ENCODE measurements at places on chromosomes 5 and 9.

DNA sequence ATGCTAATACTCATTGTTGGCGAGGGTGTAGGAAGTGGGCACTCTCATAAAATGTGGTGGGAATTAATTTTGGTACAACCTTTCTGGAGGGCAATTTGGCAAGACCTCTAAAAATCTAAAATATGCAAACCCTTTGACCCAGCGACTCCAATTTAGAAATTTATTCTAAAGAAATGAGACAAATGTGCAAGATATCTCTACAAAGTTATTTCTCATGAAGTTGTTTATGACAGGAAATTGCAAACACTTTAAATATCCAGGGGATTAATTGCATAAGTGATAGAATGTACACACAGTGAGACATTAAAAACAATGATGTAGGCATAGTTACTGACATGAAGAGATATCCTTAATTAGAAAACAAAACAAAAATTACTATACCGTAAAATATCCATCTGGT is 246.3 kb upstream of the MAP3K1 start:
- no peak for DNase-seq

- no peak for DNase-seq
Observed at GRCh38 chr9:125887172-125887571, 140.0 kb downstream of the PBX3 start.

GRCh38 chr5:135253601-135254178 is 145.3 kb downstream of the MACROH2A1 start:
- DNase-seq: no peak

DNA sequence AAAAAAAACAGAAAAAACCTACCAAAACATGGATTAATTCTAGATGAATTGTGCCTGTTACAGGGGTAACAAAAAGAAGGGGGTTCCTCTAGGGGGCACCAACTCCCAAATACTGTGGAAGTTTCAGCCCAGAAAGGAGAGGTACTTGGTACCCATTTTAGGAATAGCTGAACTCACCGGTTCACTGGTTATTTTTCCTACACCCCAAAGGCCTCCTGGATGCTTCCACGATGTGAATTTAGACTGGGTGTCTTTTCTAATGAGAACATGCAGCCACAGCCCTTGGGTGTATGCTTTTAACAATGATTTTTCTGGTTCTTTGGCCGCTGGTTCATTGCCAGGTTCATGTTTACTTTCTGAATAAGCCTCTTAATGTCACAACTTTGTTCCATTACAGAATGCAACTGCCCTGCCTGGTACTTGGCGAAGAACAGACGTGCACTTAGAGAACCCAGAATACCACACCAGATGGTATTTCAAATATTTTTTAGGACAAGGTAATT is 46.7 kb downstream of the GARNL3 start:
- no peak for DNase-seq

DNA sequence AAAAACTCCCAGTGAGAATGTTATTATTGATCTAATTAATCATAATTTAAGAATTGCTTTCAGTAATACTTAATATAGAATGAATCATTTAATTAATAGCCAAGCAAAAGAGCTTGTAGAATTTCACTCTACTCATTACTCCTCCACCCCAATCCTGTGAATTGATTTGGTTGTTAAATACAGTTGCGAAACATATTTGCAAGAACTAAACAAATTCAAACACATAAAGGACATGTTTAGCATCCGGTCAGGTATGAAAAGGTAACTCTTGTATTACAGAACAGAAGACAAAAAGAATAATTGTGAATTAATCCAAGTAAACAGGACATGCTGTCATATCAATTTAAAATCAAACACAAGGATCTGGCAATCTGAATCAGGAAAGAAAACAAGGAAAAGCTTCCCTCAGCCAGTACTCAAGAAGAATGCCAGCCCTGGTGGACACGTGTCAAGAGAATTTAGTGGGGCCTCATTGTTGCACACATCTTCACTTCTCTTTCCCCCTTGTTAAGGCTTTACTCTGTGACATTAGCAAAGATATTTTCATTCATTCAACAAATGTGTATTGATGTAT is 89.4 kb upstream of the SLC12A2 start:
- DNase-seq: no peak

- no peak for DNase-seq
Observed at GRCh38 chr9:107489144-107489673, 360 bp downstream of the KLF4 start.

DNA sequence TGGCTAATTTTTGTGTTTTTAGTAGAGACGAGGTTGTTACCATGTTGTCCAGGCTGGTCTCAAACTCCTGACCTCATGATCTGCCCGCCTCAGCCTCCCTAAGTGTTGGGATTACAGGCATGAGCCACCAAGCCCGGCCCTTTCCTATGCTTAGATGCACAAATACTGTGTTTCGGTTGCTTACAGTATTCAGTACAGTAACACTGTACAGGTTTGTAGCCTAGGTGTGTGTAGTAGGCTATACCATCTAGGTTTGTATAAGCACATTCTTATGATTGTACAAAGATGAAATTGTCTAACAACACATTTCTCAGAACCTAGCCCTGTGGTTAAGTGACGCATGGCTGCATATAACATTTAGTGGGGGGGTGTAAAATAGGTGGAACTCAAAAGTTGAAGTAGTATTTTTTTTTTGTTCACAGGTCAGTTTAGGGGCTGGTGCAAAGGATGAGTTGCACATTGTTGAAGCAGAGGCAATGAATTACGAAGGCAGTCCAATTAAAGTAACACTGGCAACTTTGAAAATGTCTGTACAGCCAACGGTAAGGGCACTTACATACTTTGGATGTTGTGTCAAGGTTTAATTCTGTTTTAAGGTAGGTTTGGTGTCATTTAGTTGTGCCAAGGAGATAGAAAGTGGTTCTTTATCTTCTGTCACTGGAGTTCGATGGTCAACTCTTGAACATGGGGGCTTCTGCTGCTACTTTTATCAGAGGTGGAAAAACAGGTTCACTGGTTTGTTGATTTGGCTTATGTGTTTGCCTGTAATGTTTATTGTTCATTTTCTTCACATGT is 3.4 kb downstream of the NPM1 start:
- DNase-seq: no peak

- no peak for DNase-seq
Observed at GRCh38 chr9:130297371-130297770, 31.8 kb downstream of the HMCN2 start.

- DNase-seq: no peak
Observed at GRCh38 chr5:132595624-132596023, 38.8 kb downstream of the RAD50 start.

GRCh38 chr9:132037458-132037857 is 42.2 kb downstream of the MED27 start:
- no peak for DNase-seq

GRCh38 chr5:176955895-176956294 is 50.7 kb downstream of the UIMC1 start:
- DNase-seq: no peak

- DNase-seq: no peak
Observed at GRCh38 chr9:104923289-104923688, 4.7 kb downstream of the ABCA1 start.

- no peak for DNase-seq
Observed at GRCh38 chr5:83496626-83497025, 25.1 kb downstream of the VCAN start.

DNA sequence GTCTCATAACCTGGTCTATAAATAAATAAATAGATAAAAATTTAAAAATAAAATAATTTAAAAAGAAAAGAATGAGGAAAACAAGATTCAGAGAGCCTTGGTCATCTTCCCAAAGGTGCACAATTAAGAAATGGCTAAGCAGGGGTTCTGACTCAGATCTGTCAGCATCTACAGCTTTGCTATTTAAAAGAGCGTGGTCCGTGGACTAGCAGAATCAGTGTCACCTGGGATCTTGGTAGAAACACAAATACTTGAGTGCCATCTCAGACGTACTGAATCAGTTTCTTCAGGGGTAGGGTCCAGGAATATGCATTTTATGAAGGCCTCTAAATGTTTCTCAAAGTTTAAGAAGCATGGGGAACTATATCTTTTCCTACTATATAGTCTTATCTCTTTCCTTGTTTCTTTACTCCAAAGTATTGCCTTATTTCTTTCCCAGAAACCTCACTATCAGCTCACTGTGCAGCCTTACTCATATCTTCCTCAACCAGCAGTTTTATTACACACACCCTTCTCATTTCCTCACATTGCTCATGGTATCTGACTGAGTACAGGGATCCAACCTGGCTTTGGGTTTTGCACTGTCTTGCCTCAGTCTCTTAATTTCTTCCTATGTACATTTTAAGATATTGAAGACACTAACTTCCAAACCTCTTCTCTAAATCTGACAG is 58.6 kb downstream of the TMC1 start:
- no peak for DNase-seq

- DNase-seq: peak; percentile 10
Observed at GRCh38 chr5:61333321-61333953, 1.4 kb downstream of the ZSWIM6 start.

- no peak for DNase-seq
Observed at GRCh38 chr9:105535920-105536668, 21.8 kb upstream of the FKTN start.

All from stimulated activated CD8-positive, alpha-beta memory T cell treated with anti-CD3 and anti-CD28 coated beads, Interleukin-12 subunit alpha, Interleukin-12 subunit beta, amount 100 ng/mL, for 4 hours (primary cell).